ENCODE measurements at places on chromosomes 4 and X. TPM values are rescaled to one million over a fixed set of nuclear protein-coding genes. Genes with fewer than 3 reads are reported as not detected.

Gene PAGE2
- not detected for polyA plus RNA-seq

Gene PASD1
- polyA plus RNA-seq: 0.13 TPM

Gene CLGN
- polyA plus RNA-seq: 18.0 TPM

Gene MGAT4D
- polyA plus RNA-seq: not detected

Gene PNCK
- polyA plus RNA-seq: 25.5 TPM

Data from cardiac muscle cell (in vitro differentiated cells and primary cell).